ENCODE measurements at places on chromosomes 4 and X.

DNA sequence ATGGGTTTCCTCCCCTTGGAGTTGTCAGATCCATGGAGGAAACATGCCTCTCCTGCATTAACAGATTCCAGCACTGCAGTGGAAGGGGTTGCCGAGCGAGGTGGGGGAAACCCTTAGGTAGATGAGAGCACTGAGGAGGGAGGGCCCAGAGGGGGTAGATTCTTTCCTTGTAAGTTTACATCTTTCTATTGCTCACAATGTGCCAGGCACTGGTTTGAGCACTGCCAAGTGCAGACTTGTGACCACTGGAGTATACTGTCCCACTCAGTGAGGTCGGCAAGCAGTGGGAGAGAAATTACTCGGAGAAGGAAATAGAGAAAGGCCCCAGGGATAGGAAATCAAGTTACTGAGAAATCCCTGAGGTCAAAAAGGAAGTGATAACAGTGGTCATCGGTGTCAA is 27.8 kb upstream of the TMEM154 start:
- H3K4me1 ChIP-seq = no peaks in the 10 kb centered on the region
- H3K27ac ChIP-seq = no peak overlapping the region
- H3K4me3 ChIP-seq = no peak overlapping the region
- DNase-seq = no peak
- H3K27me3 ChIP-seq = no peaks in the 10 kb centered on the region

GRCh38 chrX:38327775-38328081 is 419 bp upstream of the RPGR start:
- peak overlapping the region; percentile 76 for H3K4me3 ChIP-seq
- H3K4me1 ChIP-seq = no peaks in the 10 kb centered on the region
- no peaks in the 10 kb centered on the region for H3K27me3 ChIP-seq

DNA sequence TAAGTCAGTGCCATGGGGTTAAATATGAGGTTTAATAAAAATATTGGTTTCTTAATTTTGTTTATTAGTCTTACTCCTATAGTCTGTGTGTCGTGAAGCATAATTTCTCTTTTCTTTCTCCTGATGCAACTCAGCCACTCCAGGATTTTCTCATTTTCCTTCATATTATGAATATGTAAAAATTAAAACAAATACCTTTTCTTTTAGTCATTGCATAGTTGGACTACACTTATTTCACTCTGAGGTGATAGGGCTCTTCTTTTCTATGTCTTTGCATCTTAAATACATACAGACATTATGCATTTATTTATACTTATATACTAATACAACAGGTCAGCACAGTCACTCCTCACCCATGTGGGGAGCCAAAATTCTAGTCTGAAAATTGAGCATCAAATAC is 19.1 kb downstream of the GALNT7 start:
- peaks cover 7% of the 10 kb centered on the region for H3K4me1 ChIP-seq
- H3K4me3 ChIP-seq = no peak overlapping the region
- H3K27me3 ChIP-seq = no peaks in the 10 kb centered on the region
- no peaks in the 10 kb centered on the region for H3K36me3 ChIP-seq

- H3K27me3 ChIP-seq = no peaks in the 10 kb centered on the region
- no peak overlapping the region for H3K4me3 ChIP-seq
- H3K4me1 ChIP-seq = no peaks in the 10 kb centered on the region
- H3K36me3 ChIP-seq = no peaks in the 10 kb centered on the region
Observed at GRCh38 chr4:93761286-93761685, 67.3 kb upstream of the ATOH1 start.

DNA sequence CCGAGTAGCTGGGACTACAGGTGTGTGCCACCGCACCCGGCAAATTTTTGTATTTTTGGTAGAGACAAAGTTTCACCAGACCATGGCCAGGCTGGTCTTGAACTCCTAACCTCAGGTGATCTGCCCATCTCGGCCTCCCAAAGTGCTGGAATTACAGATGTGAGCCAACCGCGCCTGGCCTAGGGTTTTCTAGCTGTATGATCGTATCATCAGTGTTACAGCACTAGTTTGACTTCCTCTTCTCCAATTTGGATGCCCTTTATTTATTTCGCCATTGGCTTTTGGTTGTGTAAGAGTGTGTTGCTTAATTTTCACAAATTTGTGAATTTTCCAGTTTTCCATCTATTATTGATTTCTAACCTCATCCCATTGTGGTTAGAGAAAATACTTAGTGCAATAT is 5.2 kb downstream of the TKTL1 start:
- DNase-seq = no peak
- no peaks in the 10 kb centered on the region for H3K27me3 ChIP-seq
- no peak overlapping the region for H3K27ac ChIP-seq
- no peaks in the 10 kb centered on the region for H3K4me1 ChIP-seq
- H3K36me3 ChIP-seq = no peaks in the 10 kb centered on the region

- no peak for DNase-seq
- H3K36me3 ChIP-seq = no peaks in the 10 kb centered on the region
- H3K4me1 ChIP-seq = no peaks in the 10 kb centered on the region
- H3K4me3 ChIP-seq = no peak overlapping the region
- H3K27me3 ChIP-seq = no peaks in the 10 kb centered on the region
- H3K27ac ChIP-seq = peak overlapping the region; percentile 37
Observed at GRCh38 chr4:40555176-40555900, 74.3 kb downstream of the RBM47 start.

- H3K4me1 ChIP-seq = no peaks in the 10 kb centered on the region
- H3K36me3 ChIP-seq = no peaks in the 10 kb centered on the region
- peak overlapping the region; percentile 52 for H3K4me3 ChIP-seq
Observed at GRCh38 chrX:71532078-71532752, 689 bp upstream of the OGT start.

- H3K36me3 ChIP-seq = no peaks in the 10 kb centered on the region
- no peaks in the 10 kb centered on the region for H3K27me3 ChIP-seq
- no peak for DNase-seq
- peak overlapping the region; percentile 87 for H3K27ac ChIP-seq
- peak overlapping the region; percentile 71 for H3K4me3 ChIP-seq
- H3K4me1 ChIP-seq = peaks cover 10% of the 10 kb centered on the region
Observed at GRCh38 chr4:54231768-54232688, 2.9 kb downstream of the PDGFRA start.

GRCh38 chrX:16212436-16212835 is 45.2 kb downstream of the MAGEB17 start:
- H3K27me3 ChIP-seq = no peaks in the 10 kb centered on the region
- DNase-seq = no peak
- H3K4me1 ChIP-seq = no peaks in the 10 kb centered on the region
- no peak overlapping the region for H3K27ac ChIP-seq

- DNase-seq = peak; percentile 82
- H3K4me1 ChIP-seq = peaks cover 16% of the 10 kb centered on the region
- peak overlapping the region; percentile 57 for H3K27ac ChIP-seq
- no peaks in the 10 kb centered on the region for H3K36me3 ChIP-seq
Observed at GRCh38 chr4:78644744-78645330, 93.3 kb downstream of the ANXA3 start.

All from ascending aorta (tissue), 2 donors.